NCI-H1048 (cell line): ENCODE measurements at places on chromosomes 16 and 17.

- no peak for DNase-seq
These were observed 93.5 kb downstream of the WWP2 start for GRCh38 chr16:69855592-69855991.

DNA sequence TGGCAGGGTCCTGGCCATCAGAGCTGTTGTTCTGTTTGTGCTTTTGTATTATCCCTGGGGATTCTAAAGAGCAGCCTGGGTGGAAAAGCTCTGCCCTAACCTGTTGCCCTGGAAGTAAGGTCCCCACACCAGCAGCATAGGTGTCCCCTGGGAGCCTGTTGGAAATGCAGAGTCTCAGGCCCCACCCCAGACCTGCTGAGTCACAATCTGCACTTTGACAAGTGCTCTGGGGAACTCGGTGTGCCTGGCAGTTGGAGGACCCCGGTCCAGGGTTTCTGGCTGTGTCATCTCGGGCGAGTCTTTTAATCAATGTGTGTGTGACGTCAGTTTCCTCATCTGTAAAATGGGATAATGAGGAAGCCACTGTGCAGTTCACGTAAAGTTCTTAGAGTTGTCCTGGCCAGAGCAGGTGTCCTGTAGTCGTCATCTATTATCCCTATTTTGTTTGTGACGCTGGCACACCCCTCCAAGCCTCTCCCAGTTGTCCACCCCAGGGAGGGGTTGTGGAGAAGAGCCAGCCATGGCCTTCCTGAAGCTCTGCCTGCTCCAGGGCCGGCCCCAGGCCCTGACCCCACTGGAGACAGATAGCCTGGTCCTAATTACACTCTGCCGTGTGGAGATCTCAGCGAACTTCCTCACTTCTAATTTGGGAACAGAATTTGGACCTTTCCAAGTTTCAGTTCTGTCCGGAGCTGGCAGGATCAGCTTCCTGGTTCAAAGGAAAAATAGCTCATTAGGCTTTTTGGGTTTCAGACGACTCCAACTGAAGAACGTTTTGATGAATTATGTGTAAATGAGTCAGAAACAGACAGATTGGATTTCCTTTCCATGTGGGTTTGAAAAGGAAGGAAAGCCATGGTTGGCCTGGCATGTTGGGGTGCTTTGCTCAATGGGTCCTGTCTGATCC lies 295.7 kb upstream of the FOXF1 start:
- DNase-seq, result no peak

- no peak for DNase-seq
These were observed 132.3 kb downstream of the PCTP start for GRCh38 chr17:55883149-55883548.

GRCh38 chr17:49779739-49780231 lies 8.7 kb upstream of the KAT7 start:
- DNase-seq, result no peak

DNA sequence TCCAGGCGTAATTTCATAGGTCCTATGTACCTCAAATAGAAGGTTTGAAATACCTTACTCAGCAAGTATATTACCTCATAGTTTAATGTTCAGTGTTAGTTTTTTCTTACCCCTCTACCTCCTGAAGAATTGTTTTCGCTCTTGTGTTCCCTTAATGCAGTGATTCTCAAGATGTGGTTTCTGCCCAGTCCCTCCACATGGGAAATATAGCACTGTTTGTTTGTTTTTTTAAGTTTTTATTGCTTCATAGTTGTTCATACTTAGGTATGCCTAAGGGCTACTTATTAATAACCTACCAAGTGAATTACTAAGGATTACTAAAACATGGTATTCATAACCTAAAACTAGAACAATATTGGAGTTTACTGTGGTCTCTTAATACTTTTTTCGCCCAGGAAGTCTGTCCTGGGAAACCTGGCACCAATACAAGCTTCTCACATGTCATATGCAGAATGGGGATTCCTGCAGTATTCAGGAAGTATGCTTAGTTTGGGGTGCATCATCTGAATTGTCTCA lies 5.0 kb downstream of the RSPRY1 start:
- DNase-seq, result no peak

DNA sequence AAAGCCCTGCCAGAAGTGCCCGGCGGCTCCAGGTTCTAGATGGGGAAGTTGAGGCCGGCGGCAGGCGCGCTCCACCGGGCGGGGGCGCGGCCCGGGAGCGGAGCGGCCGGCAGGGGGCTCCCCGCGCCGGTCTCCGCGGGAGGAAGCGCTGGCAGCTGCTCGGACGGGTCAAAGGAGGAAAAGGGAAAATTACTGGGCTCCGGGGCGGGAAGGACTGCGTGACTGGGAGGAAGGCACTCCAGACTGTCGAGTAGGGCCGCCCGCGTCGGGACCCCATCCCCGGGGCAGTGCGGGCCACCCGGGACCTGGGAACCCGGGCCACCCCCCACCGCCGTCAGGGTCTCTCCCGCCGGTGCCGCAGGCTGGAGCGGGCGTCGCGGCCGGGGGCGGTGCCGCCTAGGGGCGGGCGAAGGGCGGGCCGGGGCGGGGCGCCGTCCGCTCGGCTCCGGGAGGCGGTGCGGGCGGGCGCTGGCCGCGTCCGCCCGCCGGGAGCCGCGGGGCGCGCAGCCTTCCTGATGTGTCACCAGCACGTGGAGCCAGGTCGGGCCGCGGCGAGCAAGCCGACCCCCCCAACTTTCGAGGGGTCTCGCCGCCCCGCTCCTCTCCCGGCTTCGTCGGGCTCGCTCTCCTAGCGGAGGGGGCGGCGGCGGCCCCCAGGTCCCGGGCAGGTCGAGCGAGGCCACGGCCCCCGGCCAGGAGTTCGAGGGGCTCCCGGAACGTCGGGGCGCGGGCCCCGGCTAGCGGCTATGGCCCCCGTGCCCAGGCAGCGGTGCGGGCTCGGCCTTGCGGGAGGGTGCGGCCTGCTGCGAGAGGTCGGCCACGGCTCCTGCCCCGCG lies 167.5 kb downstream of the RAB11FIP4 start:
- no peak for DNase-seq

DNA sequence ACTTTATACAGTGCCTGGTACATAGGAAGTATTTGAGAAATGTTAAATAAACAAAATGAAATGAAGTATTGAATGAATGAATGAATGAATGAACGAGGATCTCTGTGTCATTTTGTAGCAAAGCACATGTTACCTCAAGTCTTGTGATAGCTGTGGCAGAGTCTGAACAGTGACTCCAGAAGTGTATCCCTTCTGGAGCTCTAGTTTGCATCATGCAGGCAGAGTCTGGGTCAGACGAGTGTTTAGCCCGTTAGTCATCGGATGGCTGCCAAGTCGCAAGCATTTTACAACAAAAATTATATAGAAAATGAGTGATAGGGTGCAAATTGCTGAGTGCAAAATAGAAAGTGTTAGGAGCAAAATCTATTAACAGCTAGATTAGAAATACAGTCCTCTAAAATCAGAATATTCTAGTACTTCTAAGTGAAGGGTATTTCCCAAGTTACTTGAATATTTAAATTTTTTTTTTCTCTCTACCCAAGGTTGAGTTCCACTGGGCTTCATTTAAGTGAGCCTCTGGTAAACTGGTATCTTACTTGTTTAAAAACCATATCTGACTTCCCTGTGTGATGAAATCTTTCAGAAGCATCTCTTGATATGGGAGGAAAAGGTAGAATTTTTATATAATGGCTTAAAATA lies 113.3 kb downstream of the FTO start:
- DNase-seq, result no peak
